Fibroblast of the aortic adventitia (primary cell): ENCODE measurements at places on chromosomes 7 and 10. TPM values are rescaled to one million over a fixed set of nuclear protein-coding genes. Genes with fewer than 3 reads are reported as not detected.

DNA sequence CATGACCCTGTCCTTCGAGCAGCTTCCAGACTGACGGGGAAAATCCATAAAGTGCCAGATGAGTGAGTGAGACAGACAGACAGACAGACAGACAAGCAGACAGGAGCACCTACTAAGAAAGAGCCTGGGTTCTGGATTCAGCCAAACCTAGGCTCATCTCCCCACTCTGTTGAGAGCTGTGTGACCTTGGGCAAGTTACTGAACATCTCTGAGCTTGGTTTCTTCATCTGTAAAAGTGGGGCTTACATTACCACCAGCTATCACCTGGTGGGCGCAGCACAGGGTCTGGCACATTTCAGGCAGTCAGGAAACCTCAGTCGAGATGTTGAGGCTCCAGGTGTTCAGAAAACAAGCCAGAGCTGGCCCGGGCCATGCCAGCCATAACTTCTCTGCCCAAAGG, 37.6 kb downstream of the C10orf105 start:
- DNase-seq: no peak

- DNase-seq: no peak
Measured at GRCh38 chr7:15327001-15327400, 234.8 kb downstream of the AGMO start.

NUTM2A gene
- 0.33 TPM in 1 of 2 replicates, not detected in the other for total RNA-seq

GRID1 gene
- total RNA-seq: not detected in 2 replicates

KNDC1 gene
- under 0.01 and 0.41 TPM in 2 replicates for total RNA-seq

CDHR3 gene
- 14.0 and 19.6 TPM in 2 replicates for total RNA-seq

DNA sequence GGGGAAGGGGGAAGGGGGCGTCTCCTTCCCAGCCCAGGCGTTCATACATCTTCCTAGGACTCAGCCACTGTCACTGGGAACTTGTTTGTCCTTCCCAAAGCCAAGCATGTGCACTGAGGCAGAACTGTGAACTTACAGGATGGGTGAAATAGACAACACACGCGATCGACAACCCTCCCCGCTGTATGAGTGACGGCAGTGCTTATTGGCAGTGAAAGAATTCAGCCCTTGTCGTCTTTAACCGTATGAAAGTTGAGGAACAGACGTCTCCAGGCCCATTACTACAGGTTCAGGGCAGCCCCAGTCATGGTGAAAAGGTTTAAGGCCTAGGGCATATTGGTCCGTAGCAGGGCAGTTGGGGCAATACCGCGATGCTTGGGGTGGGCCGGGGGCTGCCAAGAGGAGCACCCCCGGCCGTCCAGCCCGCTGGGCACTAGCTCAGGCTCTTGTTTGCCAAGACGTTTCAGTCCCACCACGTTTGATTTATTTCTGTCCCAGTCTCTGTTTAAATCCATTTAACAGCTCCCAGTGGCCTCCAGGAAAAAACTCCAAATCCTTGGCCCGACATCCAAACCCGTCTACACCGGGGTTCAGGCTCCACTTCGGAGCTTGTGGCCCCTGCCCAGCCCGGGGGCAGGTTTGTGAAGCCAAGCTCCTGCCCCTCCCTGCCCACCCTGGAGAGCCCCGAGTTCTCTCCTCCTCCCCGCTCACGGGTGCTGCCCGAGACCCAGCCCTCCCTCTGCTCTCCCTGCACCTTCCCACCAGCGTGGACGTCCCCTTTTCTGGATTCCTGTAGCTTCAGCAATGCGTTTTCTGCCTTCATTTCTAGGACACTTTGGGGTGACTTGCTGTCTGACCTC, 159.8 kb downstream of the DNAJB6 start:
- DNase-seq: no peak

DNA sequence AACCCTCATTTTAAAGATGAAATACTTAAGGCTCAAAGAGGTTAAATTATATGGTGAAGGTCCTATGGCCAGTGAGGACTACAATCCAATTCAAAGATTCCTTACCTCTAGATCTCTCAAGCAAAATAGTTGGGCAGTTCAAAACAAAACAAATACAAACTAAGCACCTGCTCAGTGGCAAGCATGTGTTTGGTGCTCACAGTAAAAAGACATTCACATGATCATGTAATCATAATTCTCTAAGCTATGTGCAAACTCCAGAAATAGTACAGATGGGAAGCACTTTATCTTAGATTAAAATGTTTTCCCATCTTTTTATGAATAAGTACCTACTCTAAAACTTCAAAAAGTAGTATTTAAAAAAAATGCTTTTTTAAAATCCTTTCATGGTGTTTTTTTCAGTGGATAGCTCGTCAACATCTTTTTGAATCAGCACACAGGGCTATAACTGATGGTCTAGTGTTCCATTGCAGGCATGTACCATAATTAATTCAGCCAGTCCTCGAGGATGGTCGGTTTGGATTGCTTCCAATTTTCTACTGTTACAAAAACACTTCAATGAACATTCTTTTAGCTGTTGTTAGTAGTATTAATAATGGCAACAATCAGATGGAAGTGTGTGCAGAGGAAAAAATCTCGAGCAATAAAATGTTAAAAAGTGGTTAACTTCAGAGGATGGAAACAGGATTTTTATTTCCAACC, 58.4 kb downstream of the CHCHD3 start:
- no peak for DNase-seq

PARD3 gene
- 42.1 and 86.8 TPM in 2 replicates for total RNA-seq

RBM17 gene
- total RNA-seq: 41.8 and 68.9 TPM in 2 replicates

DNA sequence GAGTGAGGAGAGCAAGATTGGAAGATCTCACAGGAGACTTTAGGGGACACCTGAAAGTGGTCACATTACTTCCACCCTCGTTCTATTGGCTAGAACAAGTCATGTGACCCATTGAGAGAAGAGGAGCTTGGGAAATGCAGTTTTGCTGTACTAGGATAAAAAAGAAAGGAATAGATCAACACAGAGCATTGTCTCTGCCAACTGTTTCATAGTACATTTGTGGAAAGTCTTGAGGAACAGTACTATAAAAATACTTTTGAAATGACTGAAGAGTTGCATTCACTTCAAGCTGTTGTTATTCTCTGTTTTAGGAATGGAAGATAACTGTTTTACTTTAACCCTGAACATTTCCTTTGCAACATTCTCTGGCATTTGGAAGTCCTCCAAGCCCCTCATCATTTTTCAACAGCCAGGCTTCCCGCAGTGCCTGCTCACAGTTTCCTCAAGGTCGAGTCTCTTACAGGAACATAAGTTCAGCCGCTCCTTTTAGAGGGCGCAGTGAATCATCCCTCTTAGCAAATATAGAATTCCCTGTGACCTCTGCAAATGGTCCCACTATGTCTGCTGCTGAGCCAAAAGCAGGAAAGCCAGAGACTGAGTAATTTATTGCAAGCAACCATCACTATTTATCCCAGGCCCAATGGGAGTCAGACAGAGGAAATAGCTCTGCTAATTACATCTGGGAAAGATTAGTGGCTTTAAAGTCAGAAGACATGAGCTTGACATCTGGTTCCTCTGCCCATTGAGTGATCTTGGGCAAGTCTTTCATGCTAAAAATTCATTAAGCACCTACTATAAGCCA, 40.7 kb downstream of the MRPL32 start:
- DNase-seq: peak; percentile 97
